Stimulated activated CD4-positive, alpha-beta T cell treated with anti-CD3 and anti-CD28 coated beads, Interleukin-15, amount 100 ng/mL, for 24 hours (primary cell): ENCODE measurements at places on chromosomes 1 and 21.

GRCh38 chr1:193417945-193418744, 231.7 kb upstream of the B3GALT2 start:
- DNase-seq = no peak

DNA sequence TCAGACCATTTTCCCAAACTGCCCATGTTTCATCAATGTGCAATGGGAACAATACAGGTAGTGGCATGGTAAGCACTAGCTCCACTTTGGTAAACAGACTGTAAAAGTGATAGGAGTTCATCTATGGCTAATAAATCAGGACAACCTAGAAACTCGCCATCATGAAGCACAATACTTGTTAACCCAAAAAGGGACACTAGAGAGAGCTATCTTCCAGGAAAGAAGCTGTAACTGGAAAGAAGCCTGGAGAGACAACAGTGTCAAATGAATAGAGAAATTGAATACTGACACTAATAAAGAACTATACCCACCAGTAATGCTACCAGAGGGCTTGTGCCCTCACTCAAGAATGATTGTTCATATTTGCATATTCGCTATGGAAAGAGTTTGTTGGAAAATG, 164.7 kb upstream of the RGS18 start:
- no peak for DNase-seq

DNA sequence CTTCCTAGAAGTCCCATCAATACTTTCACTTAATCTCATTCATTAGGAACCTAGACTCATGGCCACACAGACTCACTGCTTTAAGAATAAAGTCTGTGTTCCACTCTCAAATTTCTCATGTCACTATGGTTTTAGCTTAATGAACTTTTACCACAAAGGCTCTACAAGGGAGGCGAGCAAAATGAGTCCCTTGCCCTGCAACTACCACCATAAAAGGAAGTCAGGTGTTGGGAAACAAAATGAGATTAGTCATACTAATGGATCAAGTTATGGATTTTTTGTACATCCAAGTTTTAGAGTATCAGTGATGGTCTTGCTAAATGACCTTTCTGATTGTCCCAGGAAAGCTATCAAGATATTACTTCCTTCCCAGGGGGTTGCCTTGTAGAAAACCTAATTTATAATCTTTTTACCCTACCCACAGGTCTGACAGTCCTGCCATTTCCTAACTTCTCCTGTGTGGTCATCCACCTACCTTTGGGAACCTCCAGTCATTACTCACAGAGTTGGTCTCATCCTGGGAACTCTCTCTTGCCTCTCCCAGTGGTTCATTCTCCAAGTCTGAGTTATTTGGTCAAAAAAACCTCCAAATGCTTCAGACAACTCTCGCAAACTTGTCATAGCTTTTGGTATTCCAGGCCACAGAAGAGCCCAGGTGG, 51.8 kb upstream of the SLC16A1 start:
- DNase-seq = no peak

DNA sequence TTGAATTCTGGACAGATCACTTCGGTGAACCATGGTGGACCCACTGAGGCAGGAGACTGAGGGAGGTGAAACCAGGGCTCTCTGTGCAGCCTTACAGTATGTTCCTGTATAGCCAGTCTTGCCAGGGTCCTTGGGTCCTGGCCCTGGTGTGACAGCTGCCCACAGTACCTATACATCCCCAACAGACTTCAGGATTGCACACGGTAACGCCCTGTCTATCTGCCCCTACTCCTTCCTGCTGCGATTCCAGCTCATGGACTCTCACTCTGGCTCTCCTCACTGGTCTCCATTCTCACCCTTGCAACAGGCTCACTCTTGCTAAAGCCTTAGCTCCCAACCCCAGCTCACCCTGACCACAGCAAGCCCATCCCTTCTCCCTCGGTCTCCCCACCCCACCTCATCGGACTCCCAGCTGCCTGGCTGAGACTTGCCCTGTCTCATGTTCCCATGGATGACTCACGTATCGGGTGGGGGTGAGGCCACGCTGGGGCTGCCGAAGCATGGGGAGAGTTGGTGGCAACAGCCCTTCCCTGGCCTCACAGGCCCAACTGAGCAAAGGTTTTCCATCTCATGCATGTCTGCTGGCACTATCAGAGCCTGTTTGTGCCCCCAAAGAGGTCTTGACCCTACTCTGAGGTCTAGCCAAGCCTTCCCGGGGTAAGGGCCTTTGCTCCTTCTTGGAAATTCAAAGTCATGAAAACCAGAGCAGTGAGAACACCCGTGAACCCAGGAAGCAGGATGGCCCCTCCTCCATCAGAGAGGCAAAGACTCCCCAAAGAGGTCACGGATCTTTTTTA, 7.1 kb downstream of the PHLDA3 start:
- DNase-seq = no peak

DNA sequence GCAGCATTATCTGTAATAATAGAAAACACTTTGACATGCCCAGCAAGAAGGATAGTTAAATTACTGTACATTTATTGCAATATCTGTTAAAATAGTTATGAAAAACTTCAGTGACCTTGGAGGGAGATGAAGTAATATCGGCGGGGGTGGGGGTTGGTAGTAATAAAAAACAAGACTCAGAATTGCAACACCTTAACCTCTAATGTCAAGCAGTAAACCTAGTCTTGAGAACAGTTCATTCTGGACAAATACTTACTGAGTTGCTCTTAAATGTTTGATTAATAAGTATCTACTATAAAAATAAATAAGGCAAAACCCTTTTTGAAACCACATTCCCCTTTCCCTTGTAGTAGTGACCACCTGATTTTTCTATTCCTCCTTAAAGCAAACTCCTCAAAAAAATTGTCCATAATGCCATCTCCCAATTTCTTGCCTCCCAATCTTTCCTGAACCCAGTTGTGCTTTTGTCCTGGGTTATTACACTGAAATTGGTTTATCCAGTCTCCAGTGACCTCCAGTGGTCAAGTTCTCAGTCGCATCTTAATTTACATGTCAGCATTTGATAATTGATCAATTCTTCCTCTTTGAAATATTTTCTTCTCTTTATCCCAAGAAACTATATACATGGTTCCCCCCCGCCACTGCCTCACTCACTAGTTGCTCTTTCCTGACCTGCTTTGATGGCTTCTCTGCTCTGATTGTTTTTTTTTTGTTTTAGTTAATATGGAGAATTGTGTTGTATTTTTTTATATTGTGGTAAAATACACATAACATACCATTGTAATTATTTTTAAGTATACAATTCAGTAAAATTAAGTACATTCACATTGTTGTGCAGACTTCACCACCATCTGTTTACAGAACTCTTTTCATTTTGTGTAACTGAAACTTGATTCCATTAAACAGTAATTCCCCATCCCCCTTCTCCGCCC, 36.8 kb downstream of the RAP1A start:
- DNase-seq = no peak

DNA sequence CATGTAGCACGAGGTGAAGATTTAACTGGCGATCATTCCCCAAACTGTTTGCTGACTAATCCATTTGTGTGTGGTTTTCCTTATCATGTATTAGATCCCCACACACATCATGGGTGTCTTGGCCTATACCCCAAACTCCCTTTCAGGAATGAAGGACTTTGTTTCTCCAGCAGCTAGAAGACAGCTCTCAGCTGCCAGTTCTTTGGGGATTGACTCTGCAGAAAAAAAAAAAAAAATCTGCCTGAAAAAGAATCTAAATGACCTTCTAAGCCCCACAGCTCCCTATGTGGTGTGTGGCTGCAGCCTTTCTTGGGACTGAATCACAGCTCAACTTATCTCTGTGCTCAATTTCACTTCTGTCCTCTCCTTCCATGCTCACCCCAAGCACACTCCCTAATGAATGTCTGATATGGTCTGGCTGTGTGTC, 256.3 kb upstream of the DUSP10 start:
- DNase-seq = no peak

DNA sequence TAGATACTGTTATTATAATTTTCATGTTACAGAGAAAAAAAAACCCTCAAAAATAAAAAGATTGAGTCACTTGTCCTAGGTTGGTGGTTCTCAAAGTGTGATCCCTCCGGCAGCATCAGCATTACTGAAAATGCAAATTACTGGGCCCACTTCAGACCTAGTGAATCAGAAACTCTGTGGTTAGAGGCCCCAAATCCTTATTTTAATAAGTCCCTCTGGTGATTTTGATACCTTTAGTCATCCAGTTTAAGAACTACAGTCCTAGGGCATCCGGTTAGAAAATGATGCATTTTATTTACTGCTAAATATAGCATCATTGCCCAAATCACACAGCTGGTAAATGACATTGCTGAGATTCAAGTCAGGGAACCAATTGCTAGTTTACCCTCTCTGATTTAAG, 203.7 kb upstream of the RUNX1 start:
- DNase-seq = peak; percentile 48

- DNase-seq = no peak
Measured at GRCh38 chr1:86169625-86170024, 13.1 kb upstream of the COL24A1 start.

DNA sequence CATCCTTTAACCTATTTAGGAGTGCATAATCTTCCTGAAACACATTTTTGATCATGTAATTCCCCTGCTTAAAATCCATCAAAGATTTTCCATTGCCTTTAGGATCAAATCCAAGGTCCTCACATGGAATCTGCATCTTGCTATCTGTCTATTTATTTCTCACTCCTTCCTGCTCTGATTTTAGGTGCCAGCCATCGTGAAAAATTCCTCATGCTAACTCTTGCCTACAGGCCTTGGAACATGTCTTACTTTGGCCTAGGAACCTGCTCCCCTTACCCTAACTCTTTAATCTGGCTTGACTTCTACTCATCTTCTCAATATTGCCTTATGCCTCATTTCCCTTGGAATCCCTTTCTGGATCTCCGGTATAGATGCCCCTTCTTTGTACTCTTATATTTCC, 1074.3 kb downstream of the TTLL7 start:
- DNase-seq = no peak

DNA sequence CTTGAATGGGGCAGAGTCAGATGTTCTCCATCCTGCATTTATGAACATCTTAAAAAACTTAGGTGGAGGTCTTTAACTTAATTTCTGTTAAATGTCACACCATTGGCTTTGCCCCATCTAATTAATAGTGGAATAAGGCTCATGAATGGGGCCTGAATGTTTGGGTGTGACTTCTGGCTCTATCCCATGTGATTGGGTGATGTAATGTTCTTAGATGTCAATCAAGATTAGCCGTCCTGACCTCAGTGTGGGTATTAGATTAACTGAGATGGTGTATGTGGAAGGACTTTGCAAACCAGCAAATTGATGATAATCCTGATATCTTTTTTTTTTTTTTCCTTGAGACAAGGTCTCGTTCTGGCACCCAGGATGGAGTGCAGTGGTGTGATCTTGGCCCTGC, 38.1 kb downstream of the C1orf21 start:
- no peak for DNase-seq

DNA sequence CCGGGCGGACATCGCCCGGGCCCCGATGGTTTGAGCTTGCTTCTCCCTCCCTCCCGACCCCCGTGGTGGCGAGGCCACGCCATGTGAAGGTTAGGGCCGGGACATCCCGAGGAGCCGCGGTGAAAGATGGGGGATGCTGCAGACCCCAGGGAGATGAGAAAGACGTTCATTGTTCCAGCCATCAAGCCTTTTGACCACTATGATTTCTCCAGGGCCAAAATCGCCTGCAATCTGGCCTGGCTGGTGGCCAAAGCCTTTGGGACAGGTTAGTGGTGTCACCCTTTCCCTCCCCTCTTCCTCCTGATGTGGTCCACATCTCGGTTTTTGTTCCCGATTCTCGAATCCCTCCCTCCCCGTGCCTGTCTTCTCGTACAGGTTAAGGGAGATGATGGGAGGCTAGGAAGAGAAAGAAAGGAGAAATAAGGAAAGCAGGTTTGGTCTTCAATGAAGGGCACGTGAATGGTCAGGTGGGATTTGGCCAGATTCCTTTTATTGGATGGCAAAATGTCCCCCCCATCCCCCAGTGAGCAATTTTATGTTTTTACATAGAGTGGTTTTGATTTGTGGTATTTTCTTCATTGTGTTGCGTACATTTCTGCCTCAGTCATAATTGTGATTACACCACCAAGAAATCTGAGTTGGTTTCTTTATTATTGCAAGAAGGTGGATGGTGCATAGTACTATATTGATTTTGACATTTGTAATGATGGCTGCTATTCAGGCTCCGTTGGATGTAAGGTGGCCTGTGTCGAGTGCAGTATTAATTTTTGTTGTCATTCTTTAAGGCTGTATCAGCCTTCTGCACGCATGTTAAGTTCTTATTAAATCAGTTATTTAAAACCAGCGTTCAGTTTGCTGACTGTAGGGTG, 1.2 kb downstream of the CAMSAP2 start:
- no peak for DNase-seq

- DNase-seq = no peak
Measured at GRCh38 chr1:223756806-223757700, 44.7 kb downstream of the CAPN2 start.

- no peak for DNase-seq
Measured at GRCh38 chr1:65209005-65209885, 61.2 kb downstream of the AK4 start.
